ENCODE measurements at places on chromosomes 2 and 18. TPM values are rescaled to one million over a fixed set of nuclear protein-coding genes. Genes with fewer than 3 reads are reported as not detected.

GRCh38 chr18:63422864-63423304, 608 bp upstream of the VPS4B start:
- peak overlapping the region; percentile 91 for H3K4me3 ChIP-seq
- peaks cover 32% of the 10 kb centered on the region for H3K4me1 ChIP-seq
- no peaks in the 10 kb centered on the region for H3K36me3 ChIP-seq
- peak overlapping the region; percentile 96 for H3K27ac ChIP-seq

DNA sequence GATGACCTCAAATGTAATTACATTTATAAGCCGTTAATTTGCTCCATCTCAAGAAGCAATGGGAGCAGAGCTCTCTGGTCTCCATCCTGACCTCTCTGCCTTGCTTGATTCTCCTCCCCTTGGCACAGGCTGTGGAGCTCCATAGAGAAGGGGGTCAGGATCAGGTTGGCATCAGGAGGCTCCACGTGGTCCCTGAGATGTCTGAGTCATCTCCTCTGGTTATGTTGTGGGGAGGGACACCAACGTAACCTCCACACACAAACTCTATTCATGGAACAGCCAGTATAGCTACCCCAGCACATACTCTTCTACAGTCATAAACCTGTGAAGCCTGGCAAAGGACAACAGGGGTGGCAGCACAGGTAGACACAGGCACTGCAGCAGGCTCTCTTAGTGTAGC, 29.0 kb downstream of the TRABD2A start:
- H3K4me3 ChIP-seq, result no peak overlapping the region
- no peaks in the 10 kb centered on the region for H3K36me3 ChIP-seq
- DNase-seq, result no peak
- no peak overlapping the region for H3K27ac ChIP-seq
- no peaks in the 10 kb centered on the region for H3K4me1 ChIP-seq

- DNase-seq, result no peak
- no peaks in the 10 kb centered on the region for H3K36me3 ChIP-seq
- H3K4me3 ChIP-seq, result no peak overlapping the region
- no peaks in the 10 kb centered on the region for H3K27me3 ChIP-seq
- H3K4me1 ChIP-seq, result no peaks in the 10 kb centered on the region
- H3K27ac ChIP-seq, result no peak overlapping the region
Observed at GRCh38 chr18:39345321-39345720, 1779.7 kb upstream of the CELF4 start.

GRCh38 chr18:51346404-51346803, 148.9 kb upstream of the MEX3C start:
- H3K27me3 ChIP-seq, result no peaks in the 10 kb centered on the region
- no peaks in the 10 kb centered on the region for H3K4me1 ChIP-seq
- DNase-seq, result no peak
- H3K36me3 ChIP-seq, result no peaks in the 10 kb centered on the region
- no peak overlapping the region for H3K27ac ChIP-seq
- no peak overlapping the region for H3K4me3 ChIP-seq

DNA sequence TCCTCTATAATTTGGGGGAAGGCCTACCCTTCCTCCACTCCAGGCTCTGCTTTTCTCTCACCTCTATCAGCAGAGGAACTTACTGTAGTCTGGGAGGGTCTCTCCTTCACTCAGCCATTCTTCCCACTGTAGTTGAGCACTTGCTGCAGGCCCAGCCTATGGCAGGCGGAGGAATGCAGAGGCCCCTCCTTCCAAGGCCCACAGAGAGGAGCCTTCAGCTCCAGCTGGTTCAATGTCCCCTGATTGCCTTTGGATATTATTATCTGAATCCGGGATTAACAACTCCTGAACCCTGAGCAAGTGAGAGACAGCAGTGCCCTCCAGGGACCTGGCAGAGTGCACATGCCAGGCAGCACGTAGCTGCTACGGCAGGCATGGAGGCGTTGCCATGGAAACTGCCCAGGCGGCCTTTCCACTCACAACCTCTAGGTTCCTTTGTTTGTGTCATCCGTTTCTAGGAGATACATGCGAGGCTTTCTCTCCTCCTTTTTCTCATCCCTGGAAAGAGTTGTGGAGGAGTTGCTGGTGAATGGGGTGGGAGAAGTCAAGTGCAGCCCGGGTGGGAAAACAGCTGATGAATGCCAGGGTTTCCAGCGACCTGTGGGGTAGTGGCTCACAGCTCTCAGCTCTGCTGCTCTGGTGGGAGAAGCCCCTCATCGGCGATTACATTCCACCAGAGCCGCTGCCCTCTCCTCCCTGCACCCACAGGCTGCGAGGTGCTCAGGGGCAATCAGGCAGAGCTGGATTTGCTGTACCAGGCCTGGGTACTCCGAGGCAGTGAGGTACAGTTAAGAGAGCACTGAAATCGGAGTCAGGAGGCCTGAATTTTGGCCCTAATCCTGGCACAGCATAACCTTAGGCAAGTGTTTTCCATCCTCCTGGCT, 55.3 kb upstream of the HK2 start:
- H3K27me3 ChIP-seq, result no peaks in the 10 kb centered on the region
- DNase-seq, result no peak
- H3K4me3 ChIP-seq, result no peak overlapping the region
- H3K27ac ChIP-seq, result no peak overlapping the region

GRCh38 chr2:120879431-120880295, 144.0 kb downstream of the GLI2 start:
- no peak for DNase-seq
- H3K27me3 ChIP-seq, result no peaks in the 10 kb centered on the region
- no peaks in the 10 kb centered on the region for H3K36me3 ChIP-seq
- H3K4me3 ChIP-seq, result no peak overlapping the region

GRCh38 chr2:3876685-3877084, 173.3 kb downstream of the DCDC2C start:
- no peaks in the 10 kb centered on the region for H3K27me3 ChIP-seq
- H3K4me1 ChIP-seq, result no peaks in the 10 kb centered on the region
- no peak overlapping the region for H3K27ac ChIP-seq

- no peaks in the 10 kb centered on the region for H3K4me1 ChIP-seq
- no peaks in the 10 kb centered on the region for H3K36me3 ChIP-seq
- no peak overlapping the region for H3K27ac ChIP-seq
- no peak overlapping the region for H3K4me3 ChIP-seq
- H3K27me3 ChIP-seq, result no peaks in the 10 kb centered on the region
- no peak for DNase-seq
Observed at GRCh38 chr2:126778561-126779501, 119.9 kb upstream of the TEX51 start.

DNA sequence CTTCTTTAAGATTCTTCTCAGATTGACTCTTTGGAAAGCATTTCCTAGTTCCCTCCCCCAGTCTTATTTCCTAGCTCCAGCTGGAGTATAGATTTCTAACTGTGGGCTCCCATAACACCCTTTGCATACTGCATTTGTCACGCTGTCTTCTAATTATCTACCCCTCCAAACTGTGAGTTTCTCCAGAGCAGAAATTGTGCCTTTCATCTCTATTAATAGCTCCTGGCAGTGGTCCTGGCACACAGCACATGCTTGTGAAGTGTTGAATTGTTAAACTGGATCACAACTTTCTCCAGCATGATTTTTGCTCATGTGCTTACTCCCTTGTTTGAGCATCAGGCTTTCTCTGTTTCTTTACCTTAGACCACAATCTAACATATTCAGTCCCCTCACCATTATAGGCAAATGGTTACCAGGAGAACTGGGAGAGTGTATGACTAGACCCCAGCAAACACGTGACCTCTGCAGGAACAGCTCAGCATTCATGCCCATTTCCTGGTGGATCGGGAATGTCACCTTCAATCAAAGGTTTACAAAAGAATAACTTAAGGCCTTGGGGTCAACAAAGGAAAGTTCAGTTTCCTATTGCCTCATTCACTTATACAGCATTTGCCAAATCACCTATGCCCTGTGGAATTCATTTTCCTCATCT, 175.7 kb upstream of the TANK start:
- no peak overlapping the region for H3K4me3 ChIP-seq

GRCh38 chr2:240389302-240389805, 46.1 kb upstream of the GPC1 start:
- H3K4me1 ChIP-seq, result peaks cover 3% of the 10 kb centered on the region
- no peak for DNase-seq
- no peaks in the 10 kb centered on the region for H3K36me3 ChIP-seq
- no peaks in the 10 kb centered on the region for H3K27me3 ChIP-seq
- H3K4me3 ChIP-seq, result no peak overlapping the region
- H3K27ac ChIP-seq, result no peak overlapping the region

The NT5C1B gene
- total RNA-seq, result not detected

The CHST9 gene
- total RNA-seq, result 0.07 TPM

Measured in thoracic aorta (tissue), 2 donors.